ENCODE measurements at places on chromosomes 7 and 10. TPM values are rescaled to one million over a fixed set of nuclear protein-coding genes. Genes with fewer than 3 reads are reported as not detected.

KCTD7 gene
- 15.2 TPM for total RNA-seq

LLCFC1 gene
- total RNA-seq = not detected

FOXP2 gene
- 0.53 TPM for total RNA-seq

FXYD4 gene
- total RNA-seq = not detected

JAKMIP3 gene
- 0.35 TPM for total RNA-seq

HIPK2 gene
- total RNA-seq = 3.5 TPM

CCL24 gene
- not detected for total RNA-seq

NRAP gene
- not detected for total RNA-seq

HGF gene
- 167 TPM for total RNA-seq

PTF1A gene
- total RNA-seq = not detected

SMKR1 gene
- total RNA-seq = not detected

MARCHF5 gene
- total RNA-seq = 7.8 TPM

FAM20C gene
- total RNA-seq = 71.2 TPM

CXCL12 gene
- 76.7 TPM for total RNA-seq

GLI3 gene
- total RNA-seq = 3.9 TPM

MET gene
- total RNA-seq = 44.5 TPM

WDFY4 gene
- total RNA-seq = not detected
